ENCODE measurements at places on chromosomes 4 and X.

DNA sequence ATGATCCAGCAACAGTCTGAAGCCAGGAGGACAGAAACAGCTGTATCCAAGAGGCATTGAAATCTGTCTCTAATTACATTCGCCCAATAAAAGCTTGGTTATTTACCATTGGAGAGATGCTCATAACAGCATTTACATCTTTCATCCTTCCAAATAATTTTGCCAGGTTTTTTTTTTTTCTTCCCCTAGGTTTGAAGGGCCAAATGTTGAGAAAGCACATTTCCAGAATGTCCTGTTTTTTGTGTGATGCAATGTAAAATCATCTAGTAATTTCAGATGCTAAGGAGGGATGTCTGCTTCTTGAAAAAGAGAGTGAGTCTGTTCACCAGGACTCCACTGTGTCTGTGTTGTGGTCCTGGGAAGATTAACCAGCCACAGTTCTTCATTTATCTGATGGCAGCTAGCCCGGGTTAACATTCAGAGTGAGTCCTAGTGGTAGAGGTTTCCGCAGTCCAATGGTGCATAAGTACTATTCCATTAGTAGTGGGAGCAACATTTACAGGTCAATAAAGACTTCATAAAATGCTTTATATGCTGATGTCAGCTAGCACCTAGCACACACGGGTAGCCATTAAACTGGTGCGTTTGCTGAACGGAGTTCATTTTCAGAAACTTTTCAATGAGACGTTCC is 406.8 kb downstream of the STIM2 start:
- no peak for DNase-seq

DNA sequence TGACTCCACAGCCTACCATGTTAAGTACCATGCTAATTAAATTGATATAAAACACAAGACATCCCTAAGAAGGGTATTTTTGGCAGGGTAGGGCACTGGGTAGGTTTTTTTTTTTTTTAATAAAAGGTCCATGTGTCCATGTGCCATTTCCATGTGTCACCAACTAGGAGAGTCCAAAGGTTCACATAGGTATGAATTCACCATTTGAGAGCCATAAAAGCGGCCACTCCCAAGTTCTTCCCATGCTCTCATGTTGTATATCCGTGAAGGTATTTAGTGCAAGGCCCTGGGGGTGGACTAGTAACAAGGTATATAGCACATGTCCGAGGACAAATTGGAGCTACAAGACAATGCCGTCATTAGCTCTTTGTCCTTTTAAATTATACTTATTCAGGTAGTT is 107.3 kb downstream of the PDE5A start:
- DNase-seq: no peak

DNA sequence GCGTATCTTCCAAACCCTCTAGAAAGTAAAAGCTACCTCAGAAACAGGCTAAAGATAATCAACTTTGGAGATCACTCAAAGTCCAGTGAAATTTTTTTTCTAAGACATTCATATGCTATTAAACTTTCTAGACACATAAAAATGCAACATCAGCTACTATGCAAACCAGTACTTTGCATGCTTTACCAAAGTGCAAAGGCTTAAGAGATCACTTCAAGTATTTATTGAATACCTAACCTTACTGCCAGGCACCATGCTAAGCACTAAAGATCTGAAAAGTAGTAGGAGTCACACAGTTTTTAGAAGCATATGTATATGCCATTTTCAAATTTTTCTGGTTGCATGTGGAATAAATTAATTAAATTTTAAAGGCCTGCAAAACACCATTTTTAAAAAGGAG is 115.8 kb downstream of the THOC2 start:
- DNase-seq: no peak

DNA sequence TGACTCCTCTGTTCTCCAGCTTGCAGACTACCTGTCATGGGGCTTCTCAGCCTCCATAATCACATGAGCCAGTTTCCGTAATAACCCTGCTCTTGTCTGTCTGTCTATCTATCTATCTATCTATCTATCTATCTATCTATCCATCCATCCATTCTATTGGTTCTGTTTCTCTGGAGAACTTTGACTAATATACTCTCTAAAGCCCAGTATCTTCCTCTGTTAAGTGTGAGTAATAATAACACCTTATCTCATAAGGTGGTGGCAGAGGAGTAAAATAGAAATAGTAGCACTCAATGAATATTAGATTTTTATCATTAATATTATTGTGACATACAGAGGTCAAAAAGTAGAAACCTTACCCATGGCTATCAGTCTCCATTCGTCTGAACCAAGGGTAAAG is 177.9 kb upstream of the PGRMC2 start:
- DNase-seq: no peak

DNA sequence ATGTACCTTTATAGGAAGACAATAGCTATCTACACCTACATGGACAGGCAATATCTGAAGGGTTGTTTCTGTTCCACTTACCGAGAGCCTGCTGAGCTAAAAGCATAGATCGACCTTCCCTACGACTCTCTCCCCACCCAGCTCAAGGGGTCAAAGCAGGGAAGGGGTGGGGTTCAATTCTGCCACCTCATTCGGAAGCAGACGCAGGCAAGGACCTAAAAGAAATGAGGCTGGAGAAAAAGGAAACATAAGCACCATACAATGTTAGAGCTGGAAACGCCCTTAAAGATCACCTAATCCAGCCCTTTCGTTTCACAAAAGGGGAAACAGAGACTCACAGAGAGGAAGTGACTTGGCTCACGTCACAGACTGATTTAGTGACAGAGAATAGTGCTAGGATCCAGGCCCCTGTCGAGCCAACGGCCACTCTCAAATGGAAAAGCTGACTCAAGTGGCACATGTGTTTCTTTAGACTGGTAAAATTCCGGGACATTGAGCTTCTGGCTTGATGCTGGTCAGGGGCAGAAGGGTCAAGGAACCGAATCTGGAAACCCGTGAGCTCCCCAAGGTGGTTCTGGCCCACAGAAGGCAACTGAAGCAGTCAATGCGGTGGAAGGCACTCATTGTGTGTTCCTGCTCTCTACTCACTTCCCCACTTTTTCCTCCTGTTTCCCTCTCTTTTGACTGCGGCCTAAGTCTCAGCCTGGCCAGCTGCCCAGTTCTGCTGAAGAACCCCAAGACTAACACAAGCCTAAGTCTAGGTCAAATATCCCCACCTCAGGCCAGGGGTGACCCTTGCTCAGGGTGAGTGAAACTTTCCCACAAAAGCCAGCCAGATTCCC is 7.5 kb downstream of the SEPTIN6 start:
- no peak for DNase-seq

- no peak for DNase-seq
Measured at GRCh38 chrX:19709812-19710518, 177.4 kb downstream of the SH3KBP1 start.

DNA sequence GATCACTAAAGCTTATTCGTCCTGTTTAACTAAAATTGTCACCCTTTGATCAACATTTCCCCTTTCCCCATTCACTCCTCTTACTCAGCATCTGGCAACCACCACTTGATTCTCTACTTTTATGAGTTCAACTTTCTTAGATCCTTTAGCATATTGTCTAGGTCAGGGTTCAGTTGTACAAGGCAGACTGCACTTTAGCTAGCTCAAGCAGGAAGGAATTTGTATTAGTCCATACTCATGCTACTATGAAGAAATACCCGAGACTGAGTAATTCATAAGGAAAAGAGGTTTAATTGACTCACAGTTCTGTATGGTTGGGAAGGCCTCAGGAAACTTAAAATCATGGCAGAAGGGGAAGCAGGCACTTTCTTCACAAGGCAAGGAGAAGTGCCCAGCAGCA is 44.3 kb downstream of the TASL start:
- no peak for DNase-seq

DNA sequence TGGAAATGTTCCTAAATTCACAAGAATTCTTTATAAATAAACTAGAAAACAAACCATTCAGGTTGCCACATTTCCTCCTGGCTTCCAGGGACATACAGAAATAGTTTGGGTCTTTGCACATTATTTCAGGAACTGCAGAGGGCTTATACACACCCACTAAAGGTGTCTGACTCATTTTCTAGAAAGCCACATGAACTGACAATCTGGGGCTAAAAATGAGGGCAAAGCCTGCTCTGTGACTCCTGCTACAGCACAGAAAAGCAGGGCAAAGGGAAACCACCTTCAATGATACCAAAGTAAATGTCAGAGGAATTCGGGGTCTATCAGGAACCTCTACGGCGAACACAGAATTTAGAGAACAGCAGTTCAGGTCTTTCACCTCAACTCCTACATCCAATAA is 112.2 kb upstream of the MAP3K15 start:
- DNase-seq: no peak

GRCh38 chr4:18945464-18945863 is 923.9 kb upstream of the LCORL start:
- DNase-seq: no peak

DNA sequence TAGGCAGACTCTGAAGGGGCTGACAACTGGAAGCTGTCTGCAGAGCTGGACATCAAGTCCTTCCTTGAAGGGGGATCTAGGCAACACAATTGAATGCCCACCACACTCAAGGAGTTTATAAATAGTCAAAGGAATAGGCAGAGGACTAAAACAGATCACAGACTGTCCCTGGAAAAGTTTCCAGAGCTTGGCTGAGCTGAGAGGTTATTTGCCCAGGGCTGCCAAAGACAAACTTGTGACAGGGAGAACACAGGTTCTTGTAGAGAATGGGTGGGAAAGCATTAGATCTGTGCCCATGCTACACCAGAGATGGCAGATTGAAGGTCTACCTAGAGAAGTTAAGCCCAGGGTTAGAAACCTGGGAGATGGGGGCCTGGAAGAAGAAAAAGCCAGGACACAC is 344.6 kb downstream of the MID1IP1 start:
- DNase-seq: no peak

GRCh38 chr4:114890773-114891172 is 222.6 kb downstream of the NDST4 start:
- no peak for DNase-seq

DNA sequence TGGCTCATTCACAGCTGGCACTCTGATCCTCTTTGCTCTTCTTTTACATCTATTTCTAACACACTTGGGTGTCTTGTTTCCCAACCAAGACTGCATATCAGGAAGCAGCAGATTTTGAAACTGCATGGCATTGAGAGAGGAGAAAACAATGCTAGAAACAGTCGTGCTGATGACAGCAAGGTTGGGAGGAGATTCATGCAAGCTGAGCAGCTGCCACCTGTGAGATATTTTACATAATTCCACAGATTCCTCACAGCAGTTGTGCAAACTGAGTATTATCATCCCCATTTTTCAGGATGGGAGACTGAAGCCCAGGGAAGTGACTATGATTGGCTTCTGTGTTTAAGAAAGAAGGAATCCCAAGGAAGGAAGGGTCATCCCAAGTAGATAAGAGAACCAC is 105.0 kb downstream of the SLC2A9 start:
- no peak for DNase-seq
